ENCODE measurements at places on chromosomes 7 and 10.

DNA sequence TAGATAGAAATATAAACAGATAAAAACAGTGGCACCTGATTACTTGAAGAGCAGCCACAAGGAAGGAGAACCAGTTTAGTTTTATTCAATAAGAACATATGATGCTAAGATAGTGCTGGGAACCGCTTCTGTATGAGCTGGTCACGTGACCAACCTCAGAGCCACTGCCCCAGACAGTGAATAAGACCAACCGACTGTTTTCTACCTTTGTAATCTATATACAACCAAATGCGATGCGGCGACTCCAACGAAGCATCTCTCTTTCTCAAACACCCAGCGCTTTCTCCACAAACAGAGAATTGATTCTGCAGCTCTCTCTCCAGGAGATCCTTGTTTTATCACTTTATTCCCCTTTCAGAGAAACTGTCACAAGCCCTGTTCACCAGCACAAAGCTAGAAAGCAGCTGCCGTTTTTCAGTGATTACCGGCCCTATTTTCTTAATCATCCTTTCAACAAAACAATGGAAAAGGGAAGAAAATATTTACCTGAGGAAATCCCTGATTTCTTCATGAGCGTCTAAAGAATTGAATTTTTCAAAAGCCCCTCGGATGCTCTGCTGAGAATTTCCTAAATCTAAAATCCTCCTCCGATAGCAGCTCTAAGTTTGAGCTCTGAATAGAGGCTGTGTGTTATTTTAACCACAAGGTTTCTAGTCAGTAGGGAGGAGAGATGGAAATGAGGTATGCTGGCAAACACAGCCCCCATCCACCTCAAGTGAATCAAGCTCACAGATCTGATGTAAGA lies 55.7 kb upstream of the JCAD start:
- no peak for DNase-seq

GRCh38 chr7:31857172-31857571 lies 170.2 kb downstream of the PPP1R17 start:
- no peak for DNase-seq

GRCh38 chr7:112167147-112167546 lies 39.1 kb downstream of the DOCK4 start:
- no peak for DNase-seq

DNA sequence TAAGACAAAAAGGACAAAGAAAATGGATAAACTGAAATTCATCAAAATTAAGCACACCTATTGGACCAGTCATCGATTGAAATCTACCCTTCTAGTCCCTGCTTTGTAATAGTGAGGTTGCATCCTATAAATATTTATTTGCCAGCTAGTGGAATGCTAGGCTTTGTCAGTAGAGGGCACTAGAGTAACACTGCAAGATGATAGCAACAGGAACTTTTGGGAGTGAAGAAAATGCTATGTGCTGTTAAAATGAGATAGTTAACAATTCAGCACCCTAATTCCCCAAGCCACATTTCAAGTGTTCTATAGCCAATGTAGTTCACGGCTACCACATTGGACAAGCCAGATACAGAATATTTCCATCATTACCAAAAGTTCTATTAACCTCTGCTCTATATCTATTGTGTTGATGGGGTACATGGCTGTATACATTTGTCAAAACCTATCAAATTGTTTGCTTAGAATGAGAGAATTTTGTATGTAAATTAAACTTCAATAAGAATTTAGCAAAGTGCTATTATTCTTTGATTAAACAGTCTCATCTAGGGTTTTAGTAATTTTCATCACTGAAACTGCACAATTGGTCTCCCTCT lies 69.8 kb downstream of the LSMEM1 start:
- no peak for DNase-seq

DNA sequence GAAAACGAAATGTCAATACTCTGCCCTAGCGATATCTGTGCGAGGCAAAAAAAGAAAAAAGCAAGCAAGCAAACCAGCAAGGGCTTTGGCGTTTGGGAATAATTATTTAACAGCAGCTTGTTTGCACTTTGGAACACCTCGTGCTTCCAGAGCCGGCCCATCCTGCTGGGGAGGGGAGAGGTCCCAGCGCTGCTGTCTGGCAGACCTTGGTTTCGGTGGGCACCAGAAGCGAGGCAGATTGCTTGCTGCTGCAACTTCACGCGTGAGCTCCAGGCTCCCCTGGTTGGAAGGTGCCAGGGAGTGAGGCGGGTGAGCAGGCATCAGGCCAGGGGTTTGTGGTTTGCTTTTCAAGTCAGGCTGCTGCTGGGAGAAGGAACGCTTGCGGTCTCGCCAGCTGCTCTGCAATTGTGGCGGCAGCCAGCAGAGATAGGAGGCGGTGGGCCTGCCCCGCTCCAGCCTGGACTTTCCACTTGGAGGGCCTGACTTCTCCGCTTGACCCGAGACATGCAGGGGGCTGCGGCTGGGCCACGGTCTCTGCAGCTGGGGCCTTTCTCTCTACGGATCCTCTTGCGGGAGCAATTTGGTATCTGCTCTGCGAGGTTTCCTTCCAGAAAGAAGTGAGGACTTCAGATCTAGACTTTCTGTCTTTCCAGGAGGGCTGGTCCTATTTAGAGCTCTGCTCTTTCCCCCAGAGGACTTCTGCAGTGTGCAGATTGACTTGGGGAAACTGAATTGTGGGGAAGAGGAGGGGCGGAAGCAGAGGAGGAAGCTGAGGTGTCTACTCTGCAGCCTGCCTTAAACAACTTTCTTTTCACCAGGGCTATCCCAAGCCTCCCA lies 131.4 kb downstream of the PRPF18 start:
- peak; percentile 6 for DNase-seq

DNA sequence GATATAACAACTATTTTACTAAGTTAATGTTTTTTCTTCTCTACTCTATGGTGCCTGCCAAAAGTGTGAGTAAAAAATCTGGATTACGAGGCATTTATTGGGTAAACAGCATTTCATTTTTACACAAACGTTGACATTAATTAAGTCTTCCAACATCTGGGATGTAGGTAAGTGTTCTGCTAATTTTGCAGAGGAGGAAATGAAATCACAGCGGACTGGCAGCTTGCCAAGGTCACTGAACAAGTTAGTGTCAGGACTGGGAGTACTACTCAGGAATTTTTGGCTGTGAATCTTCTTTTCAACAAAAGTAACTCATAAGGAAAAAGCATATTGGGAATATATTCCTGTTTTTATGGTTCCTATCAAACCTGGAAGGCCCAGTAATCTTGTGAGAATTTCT lies 612.1 kb upstream of the FZD8 start:
- DNase-seq, result no peak

- no peak for DNase-seq
Measured at GRCh38 chr10:97898429-97898828, 48.8 kb downstream of the GOLGA7B start.

DNA sequence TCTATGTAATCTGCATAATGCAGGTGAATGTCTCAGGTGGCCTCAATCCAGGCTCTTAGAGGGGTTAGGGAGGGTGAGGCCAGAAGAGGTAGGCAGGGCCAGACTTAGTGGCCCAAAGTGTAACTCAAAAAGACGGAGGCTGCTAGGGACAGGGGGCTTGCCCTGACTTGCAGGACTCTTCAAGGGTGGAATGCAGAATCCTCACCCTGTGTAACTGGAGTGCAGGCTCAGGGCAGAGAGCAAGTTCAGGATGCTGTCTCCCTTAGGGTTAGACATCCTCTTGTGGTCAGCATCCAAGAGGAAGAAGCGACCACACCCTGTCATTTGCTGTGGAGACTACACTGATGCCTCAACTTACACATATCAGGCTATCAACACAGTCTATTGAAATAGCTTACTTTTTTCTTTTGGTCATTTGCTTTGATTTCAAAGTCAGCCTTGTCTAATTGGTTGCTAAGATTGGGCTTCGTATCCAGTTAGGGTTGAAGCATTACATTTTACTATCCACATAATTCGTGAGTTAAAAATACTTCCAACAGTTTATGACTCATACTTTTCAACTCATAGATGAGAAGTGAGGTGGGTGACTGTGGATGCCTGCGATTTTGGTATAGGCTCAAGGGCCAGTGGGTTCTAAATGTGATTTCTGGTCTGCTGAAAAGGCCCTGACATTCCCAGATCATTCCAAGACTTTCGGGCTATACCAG lies 563.6 kb downstream of the SUGCT start:
- DNase-seq, result no peak

- no peak for DNase-seq
Measured at GRCh38 chr7:158556721-158557440, 30.7 kb downstream of the PTPRN2 start.

DNA sequence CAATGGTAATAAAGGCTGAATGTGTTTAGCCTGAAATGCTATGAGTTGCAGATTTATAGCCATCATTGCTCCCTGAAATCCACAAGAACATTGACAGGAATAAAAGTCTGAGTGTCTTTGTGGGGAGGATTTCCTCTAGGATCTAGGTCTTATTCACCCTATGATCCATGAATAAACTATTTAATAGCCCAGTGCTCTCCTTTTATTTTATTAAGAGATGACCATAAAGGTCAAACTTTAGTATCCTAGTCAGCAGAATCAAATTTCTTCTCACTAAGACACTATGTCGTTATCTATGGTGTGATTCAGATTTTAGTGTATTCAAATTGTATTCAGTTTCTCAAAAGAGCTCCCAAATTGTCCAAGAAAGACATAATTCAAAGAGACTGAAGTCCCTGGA lies 67.8 kb upstream of the AKR1E2 start:
- DNase-seq, result no peak

GRCh38 chr10:133258818-133259601 lies 17.7 kb downstream of the ADAM8 start:
- peak; percentile 89 for DNase-seq

GRCh38 chr7:112707655-112708054 lies 82.5 kb downstream of the TMEM168 start:
- DNase-seq, result no peak

DNA sequence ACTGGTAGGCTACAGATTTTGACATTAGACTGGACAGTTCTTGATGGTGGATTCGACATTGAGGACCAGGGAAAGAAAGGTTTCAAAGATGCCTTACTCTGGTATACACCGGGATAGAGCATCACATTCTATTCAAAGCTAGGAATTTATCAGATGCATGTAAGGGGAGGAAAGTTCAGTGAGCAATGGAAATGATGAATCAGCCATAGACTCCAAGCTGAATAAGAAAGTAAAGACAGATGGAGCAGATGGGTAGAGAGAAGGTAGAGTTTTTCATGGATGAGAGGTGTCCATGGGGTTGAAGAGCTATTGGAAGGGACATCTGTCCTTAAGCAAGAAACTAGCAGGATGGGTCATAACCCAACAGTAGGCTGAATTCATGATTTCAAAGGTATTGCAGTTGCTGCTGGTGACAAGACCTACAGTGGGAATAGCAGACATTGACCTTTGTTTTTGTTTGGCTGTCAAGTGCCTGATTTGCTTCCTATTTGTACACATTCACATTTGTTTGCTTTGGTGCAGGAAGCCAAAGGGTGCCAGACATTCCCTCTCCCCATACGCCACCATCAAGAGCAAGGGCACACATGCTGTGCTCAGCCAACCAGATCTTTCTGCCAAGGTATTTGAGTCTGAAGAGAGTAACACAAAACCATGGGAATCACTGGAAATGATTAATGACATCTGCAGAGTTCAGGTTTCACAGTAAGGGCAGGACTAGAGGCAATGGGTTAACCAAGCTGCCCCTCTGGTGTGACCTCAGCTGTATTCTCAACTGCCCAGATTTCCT lies 8.6 kb upstream of the CACUL1 start:
- DNase-seq, result no peak

DNA sequence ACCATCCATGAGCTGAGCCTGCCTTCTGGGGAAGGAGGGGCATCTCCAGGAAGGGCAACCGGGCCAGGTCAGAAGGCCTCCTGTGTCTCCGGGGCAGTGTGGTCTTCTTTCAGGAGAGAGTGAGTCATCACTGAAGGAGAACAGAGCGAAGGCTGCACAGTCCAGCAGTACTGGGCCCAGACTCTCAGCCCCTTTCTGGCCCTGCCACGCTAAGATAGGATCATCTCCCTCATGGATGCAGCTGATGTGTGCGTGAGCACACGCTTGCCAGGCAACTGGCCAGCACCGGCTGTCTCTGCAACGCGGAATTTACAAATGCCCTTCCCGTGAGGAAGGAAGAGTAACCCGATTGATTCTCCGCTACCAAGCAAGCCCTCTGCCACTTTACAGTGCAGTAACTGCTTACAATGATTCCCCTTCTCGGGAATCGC lies 328.2 kb downstream of the TNS3 start:
- no peak for DNase-seq

GRCh38 chr7:48106906-48107659 lies 18.0 kb downstream of the UPP1 start:
- DNase-seq, result no peak

- DNase-seq, result no peak
Measured at GRCh38 chr10:16952610-16953009, 135.4 kb upstream of the RSU1 start.

DNA sequence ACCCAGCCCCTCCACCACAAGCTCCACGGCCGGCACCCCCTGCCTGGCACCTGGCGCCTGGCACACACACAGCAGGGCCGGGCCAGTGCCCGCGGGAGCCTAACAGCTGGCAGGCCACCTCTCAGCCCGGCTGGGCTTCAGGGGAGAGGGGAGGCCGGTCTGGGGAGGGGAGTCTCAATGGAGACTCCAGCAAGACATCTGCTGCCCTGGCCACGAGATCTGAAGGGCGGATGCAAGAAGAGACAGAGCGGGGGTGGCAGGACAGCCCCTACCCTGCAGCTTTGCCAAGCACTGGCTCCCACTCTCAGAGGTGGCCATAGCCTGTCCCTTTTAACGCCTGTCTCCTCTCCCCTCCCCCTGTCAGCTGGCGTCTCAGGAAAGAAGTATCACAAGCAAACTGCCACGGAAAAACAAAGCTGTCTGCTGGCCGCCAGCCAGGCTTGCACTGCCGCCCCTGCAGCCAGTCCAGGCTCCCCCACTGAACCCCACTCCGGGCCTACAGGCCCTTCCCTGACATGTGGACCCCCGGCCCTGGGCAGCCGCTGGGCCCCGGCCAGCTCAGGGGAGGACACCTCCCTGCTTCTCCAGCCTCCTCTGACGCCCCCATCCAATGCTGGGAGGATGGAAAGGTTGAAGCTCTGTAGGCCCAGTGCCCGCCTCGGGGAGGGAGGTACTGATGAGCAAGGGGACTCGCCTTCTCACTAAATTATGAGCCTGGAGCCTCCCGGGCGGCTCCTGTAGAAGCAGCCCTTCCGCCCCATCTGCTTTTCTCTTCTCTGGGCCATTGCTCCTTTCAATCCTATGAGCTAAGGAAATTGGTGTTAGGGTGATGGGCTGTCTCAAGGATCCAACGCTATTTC lies 178.4 kb downstream of the ARHGAP12 start:
- no peak for DNase-seq

DNA sequence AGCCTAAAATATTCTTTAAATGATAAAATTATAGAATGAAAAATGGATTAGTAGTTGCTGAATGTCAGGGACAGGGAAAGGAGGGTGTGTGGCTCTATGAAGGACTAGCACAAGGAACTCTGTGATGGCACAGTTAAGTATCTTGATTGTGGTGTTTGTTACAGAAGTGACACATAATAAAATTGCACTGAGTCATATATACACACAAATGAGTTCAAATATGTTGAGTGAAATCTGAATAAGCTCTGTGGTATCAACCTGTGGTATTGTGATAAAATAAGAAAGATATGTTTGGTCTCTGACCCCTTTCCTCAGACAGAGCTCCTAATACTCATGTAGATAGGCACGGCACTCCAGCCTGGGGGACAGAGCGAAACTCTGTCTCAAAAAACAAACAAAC lies 181.5 kb upstream of the TRIM24 start:
- DNase-seq, result no peak
